ENCODE measurements at places on chromosomes 16 and 17.

- DNase-seq: no peak
These were observed 24.1 kb downstream of the GSE1 start for GRCh38 chr16:85637061-85637807.

DNA sequence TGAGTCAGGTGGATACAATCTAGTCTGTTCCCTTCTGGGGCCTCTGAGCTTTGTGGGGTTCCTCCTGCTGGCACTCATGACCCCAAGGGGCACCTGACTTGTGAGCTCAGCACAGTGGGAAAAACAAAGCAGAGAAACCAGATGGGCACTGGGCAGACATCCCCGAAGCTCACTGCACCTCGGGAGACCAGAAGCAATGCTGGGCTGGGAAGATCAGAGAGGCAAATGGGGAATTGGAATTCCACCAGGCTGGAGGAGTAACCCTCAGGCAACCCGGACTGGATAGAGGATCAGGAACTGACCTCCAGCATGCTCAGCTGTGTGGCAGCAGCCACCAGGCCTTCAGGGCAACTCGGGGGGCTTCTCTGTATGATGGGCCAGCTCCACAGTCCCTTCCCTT, 50.3 kb downstream of the ABCC12 start:
- DNase-seq: no peak

DNA sequence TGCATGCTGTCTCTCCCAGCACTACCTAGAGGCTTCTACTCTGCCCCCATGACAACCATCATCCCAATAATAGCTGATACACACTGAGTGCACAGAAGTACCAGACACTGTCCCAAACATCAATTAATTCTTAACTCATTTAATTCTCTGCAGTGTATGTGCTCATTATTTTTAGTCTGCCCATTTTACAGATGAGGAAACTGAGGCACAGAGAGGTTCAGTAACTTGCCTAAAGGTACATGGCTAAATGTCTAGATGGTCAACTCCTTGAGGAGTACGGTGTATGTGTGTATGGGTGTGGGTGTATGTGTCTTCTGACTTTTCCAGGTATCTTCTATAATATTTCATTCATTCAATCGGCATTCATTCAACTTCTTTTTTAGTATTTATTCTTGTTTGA, 407.9 kb downstream of the SOX9 start:
- DNase-seq: no peak

DNA sequence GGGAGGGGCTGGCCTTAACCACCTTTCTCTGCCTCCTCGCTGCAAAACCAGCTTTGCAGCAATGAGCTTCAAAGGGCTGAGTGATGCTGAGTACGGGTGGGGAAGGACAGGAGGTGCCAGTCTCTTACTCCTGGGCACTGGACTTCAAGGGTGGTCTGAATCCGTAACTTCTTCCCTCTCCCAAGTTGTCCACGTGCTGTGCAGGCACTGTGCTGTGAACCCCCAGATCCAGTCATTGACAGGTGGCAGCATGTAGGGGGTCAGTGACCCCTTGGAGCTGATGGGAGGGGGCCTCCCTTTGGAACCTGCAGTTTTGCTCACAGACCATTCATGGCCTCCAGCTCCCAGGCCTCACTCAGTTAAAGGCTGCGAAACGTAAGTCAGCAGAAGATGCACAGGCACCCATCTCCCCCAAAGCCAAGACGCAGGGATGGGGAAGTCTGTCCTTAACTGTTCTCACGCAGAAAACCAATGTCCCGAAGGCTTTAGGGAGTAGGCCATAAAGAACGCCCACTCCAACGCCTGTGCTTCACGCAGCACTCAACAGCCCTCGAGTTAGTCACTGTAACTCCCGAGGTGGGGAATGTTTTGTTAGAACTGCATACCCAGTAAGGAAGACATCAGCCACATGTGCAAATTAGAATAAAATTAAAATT, 7.9 kb downstream of the LITAFD start:
- DNase-seq: no peak

DNA sequence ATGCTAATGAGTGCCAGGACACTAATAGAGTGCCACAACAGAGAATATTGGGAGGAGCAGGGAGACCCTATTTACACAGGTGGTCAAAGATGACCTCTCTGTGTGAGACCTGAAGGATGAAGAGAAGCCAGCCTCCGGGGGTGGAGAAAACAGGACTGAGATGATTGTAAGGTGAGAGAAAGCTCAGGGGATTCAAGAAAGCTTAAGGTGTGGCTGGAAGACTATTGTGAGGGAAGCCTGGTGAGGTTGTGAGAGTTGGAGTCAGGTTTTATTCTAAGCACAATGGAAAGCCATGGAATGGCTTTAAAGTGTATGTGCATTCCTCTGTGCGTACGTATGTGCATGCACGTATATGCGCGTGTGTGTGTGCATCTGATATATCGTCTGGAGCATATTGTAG, 10.4 kb upstream of the MARCHF10 start:
- no peak for DNase-seq

- DNase-seq: no peak
These were observed 234.6 kb downstream of the HS3ST3A1 start for GRCh38 chr17:13367154-13367553.

DNA sequence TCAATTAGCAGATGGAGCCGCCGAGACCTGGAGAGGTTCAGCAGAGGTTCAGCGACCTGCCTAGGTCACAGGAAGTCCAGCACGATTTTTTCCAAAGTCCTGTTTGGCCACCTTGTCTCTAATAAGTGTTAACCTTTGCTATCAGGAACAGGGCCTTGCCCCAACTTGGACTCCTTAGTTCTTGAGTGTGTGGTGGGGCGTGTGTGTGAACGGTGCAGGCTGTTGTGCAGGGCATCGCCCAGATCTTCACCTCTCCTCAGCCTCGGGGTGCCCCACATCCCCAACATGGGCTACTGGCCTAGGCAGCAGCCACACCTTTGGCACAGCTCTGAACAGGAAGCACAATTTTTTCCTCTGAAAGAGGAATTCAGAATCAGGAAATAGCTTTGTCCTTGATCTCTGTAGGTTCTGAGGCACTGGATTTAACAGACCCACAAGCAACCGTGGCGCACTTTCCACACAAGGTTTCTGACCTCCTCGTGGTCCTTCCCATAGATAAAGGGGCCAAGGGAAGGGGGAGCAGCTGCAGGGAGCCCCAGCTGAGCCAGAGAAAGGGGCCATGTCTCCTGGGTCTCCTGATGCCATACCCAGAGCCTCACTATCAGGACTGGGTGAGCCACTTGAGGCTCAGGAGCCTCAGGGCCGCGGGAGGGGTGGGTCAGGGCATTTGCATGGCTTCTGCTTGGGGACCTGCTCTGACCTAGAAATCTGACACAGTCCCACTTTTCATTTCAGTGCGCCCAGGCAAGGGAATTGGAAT, 10.4 kb downstream of the MPRIP start:
- no peak for DNase-seq

DNA sequence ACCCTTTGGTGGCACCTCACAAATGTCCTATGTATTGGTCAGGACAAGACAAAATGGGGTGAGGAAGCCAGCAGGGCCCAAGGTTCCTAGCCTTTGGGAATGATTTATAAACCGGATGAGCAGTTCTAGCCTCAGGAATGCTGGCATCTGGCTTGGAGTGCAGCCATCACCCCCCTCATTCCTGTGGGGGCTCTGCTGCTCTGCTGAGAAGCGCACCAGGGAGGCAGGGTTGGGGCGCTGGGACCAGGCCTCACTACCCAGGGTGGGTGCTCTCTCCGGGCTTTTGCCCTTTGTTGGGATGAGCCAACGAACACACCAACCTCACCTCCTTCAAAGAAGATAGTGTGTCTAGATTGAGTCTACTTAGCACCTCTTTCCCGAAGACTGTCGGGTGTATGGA, 39.2 kb downstream of the TMEM11 start:
- no peak for DNase-seq

GRCh38 chr17:45225964-45226530, 4.4 kb downstream of the FMNL1 start:
- peak; percentile 96 for DNase-seq

DNA sequence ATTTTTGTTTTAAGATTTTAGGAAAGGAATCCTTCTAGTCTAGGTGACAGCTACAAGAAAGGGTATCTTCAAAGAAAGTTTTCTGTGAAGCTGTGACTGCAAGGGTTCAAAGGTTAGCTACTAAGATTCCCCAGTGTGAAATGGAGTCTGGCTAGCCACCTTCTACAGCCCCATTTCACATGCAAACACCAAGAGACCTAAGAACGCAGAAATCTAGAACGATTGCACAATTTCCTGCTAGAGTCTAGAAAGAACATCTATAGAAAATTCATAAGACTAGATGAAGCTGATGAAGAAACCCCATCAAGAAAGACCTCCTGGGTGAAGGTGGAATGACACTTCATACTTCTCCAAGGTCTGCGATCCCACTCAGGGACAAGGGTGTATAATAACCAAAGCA, 77.1 kb downstream of the STX8 start:
- no peak for DNase-seq

DNA sequence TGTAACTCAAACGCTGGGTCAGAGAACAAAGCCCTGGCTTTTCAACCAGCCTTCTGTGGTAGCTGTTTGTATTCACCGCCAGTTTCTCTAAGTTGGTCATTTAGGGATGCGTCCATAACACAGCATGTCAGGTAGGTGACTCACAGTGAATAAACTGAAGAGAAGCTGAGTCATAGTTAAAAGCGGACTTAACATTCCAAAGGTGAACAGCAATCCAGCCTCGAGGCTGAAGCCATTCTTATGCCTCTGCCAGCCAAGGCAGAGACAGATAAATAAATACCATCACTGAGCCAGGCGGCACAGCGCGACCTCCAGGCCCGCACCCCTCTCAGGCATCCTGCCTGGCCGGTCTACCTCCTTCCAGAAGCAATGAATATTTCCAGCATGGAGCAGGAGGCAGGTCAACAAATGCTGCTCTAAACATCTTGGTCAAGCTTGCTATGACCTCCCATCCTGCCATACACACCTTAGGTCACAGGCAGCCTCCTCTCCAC, 12.4 kb upstream of the CACNG4 start:
- DNase-seq: no peak

GRCh38 chr17:13759518-13760335, 158.0 kb upstream of the HS3ST3A1 start:
- no peak for DNase-seq

DNA sequence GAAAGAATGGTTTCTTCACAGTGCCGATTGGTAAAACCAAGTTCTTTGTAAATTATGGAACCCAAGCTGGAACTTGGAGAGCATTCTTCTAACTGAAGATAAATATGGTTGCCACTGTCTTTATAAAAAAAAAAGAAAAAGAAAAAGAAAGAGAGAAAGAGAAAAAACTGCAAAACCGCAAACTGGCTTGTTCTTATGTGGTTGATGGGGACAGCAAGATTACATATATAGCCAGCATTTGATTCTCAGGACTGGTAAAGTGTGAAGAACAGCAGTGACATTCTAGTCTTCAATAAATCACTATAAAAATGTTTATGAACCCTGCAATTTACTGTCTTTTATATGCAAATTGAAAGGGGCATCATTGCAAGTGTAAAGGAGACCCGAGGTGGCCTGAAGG, 605.1 kb downstream of the MAF start:
- DNase-seq: no peak

DNA sequence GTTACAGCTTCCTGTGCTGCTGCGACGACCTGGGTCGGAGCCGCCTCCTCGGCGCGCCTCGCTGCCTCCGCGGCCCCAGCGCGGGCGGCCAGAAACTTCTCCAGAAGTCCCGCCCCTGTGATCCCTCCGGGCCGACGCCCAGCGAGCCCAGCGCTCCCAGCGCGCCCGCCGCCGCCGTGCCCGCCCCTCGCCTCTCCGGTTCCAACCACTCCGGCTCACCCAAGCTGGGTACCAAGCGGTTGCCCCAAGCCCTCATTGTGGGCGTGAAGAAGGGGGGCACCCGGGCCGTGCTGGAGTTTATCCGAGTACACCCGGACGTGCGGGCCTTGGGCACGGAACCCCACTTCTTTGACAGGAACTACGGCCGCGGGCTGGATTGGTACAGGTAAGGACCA, 746 bp downstream of the HS3ST2 start:
- no peak for DNase-seq

- DNase-seq: no peak
These were observed 25.9 kb upstream of the SMURF2 start for GRCh38 chr17:64687961-64688360.

DNA sequence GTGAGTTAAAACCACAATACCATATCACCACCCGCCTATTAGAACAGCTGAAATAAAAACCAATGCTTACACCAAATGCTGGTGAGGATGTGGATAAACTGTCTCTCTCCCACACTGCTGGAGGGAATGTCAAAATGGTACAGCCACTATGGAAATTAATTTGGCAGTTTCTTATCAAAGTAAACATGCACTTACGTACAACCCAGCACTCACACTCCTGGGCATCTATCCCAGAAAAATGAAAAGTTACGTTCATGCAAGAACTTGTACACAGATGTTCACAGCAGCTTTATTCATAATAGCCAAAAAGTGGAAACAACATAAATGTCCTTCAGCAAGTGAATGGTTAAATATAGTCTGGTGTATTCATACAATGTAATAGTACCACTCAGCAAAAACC, 173.2 kb upstream of the MYOCD start:
- DNase-seq: no peak

- DNase-seq: no peak
These were observed 115.7 kb upstream of the KCNJ16 start for GRCh38 chr17:69959283-69959682.

DNA sequence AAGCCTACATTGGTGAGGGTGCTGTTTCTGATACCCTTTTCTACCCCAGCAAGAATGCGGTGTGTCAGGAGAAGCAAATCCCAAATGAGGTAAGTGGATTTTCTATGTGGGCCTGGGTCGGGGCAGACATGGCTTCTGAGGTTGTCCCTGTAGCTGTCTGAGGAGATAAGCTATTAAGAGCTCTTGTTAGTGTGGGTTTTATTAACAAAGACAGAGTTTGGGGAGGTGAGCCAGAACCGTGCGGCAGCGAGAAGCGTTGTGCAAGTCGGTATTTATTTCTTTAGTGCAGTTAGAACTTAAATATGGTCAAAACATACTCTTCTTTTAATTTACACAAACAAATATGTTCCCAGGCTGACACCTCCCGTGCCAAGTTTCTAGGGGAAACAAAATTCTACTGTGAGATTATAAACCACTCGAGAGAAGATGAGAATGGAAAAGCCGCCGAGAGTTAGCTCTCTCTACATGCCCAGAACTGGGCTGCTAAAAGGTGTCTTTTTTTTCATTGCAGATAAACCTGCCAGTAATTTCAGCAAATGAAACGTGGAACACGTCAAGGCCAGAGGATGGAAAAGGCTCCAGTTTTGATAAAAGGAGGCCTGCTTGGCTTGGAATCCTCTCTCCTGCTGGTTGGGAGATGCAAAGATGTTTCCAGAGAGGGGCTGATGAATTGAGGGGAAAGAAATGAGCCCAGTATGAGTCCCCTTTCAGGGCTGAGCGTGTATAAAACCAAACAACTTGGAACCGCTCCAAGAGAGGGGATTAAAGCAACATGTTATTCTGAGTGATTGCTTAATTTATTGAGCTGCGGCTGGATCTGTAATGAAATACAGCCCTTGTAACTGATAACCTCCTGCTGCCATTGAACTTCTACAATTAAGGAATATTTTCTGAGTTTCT, 254.6 kb downstream of the MRTFB start:
- no peak for DNase-seq
